ENCODE measurements at places on chromosomes 3 and 15. TPM values are rescaled to one million over a fixed set of nuclear protein-coding genes. Genes with fewer than 3 reads are reported as not detected.

Gene CSPG4
- total RNA-seq, result 0.41 TPM

GRCh38 chr3:19093084-19093483, 55.2 kb upstream of the KCNH8 start:
- DNase-seq, result no peak

Gene PCLAF
- 33.7 TPM for total RNA-seq

DNA sequence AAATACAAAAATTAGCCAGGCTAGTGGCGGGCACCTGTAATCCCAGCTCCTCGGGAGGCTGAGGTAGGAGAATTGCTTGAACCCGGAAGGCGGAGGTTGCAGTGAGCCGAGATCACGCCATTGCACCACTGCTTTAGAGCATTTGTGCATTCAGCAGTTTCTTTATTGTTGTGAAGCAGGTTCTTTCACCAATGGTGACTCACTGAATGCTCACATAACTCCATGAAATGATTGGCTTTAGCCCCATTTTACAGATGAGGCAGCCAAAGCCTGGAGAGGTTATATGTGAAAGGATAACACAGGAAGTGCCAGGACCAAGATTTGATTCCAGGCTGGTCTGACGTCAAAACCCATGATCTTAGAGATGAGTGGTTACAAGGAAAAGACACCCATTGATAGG, 195.2 kb downstream of the SLCO3A1 start:
- DNase-seq, result no peak

DNA sequence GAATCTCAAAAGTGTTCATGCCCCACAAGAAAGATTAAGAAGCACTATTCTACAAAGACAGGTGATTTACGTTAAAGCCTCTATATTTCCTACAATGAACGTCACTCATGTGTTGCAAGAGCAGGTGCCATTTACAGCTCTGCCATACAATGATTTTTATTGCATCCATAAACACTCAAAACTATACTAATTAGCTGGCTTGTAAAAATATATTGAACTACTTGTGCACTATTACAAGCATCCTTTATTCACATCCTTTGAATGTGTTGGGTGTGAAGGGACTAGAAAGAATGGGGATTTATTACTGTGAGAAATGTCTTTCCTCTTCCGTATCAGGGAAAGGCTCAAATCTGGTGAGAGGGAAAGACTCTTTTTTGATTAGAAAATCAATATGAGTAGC, 50.7 kb upstream of the C3orf49 start:
- DNase-seq, result no peak

GRCh38 chr3:9079676-9080075, 116.4 kb upstream of the RAD18 start:
- no peak for DNase-seq

DNA sequence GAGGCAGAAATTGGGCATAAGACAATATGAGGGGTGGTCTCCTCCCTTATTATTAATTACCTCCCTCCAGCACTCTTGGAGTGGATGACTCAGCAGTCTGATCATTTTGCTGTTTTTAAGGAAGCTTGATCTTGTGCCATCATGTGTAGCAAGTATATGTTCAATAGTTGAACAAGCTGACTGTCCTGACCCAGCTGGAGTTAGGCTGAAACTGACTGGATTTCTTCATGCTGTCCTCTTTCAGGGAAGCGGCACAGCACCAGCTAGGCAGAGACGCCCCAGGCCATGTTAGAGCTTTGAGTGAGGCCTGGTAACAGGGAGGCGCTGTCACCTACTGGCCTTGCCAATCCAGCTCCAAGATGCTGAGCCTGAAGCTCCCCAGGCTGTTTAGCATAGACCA, 54.4 kb upstream of the KIF23 start:
- DNase-seq, result no peak

DNA sequence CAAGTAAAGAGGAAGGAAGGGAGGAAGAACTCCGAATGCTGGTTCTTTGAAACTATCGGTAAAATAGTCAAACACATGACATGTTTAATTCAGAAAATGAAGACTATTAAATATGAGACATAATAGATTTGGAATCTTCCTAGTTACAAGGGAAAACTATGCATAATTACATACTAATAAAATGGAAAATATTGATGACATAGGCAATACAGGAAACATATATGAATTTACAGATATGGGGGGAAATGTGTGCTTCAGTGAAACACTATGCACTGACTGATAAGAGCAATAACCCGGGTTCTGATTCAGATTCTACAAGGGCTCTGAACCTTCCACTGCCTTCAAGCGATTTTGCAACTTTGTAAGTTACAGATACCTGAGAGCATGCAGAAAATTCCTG, 185.9 kb downstream of the PDE8A start:
- DNase-seq, result no peak

DNA sequence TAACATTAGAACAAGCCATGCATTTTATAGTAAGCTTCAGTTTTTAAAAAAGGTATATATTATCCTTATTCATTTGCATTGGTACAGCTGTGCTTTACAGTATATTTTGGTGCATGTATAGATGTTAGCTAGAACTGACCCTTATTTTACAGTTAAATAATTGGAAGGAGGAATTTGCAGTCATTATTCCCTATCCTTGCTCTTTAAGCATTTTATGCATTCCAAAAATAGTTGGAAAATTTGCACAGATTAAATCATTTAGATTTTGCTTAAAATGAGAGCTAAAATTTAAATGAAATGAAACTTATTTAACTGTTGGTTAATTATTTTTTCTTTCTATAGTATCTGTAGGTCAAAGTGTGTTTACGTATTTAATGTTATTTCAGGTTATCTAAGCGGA, 667.1 kb downstream of the NAALADL2 start:
- no peak for DNase-seq

Gene AVEN
- 14.4 TPM for total RNA-seq

DNA sequence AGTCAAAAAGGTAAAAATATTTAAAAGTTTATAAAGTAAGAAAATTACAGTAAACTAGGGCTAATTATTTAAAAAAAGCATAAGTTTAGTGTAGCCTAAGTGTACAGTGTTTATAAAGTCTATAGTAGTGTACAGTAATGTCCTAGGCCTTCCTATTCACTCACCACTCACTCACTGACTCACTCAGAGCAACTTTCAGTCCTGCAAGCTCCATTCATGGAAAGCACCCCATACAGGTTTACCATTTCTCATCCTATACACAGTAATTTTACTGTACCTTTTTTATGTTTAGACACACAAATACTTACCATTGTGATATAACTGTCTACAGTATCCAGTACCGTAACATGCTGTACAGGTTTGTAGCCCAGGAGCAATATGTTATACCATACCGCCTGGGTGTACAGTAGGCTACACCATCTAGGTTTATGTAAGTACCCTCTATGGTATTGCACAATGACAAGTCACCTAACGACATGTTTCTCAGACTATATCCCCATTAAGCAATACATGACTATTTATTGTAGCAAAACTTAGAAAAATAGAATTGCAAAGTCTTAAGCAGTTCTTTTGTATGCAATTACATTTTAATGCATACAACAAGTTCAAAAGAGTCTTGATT, 19.5 kb downstream of the AVEN start:
- DNase-seq, result no peak

- DNase-seq, result no peak
These were observed 41.5 kb downstream of the ADGRG7 start for GRCh38 chr3:100650651-100651619.

GRCh38 chr3:166499636-166500035, 662.4 kb upstream of the BCHE start:
- no peak for DNase-seq

Gene ZNF710
- 70.0 TPM for total RNA-seq

- no peak for DNase-seq
These were observed 106.3 kb upstream of the IL12A start for GRCh38 chr3:159882367-159882766.

DNA sequence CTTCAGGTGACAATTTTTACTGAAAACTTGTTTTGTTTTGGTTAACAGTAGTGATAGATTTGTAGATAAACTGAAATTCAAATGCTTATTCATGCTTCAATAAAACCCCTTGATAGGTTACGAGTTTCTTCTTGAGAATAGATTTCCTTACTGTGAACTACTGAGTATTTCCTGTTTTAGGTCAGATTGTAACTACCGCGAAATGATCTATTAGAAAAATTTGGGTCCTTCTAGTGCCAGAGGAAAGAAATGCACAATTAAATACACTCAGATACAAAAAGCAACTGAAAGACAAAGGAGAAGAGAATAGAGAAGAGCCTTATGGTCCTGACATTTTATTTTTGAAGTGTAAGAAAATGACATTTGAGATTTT, 251.7 kb upstream of the TBL1XR1 start:
- no peak for DNase-seq

Gene SPG21
- 103 TPM for total RNA-seq

Gene RASGRF1
- total RNA-seq, result 0.16 TPM

Gene ARGFX
- total RNA-seq, result not detected

DNA sequence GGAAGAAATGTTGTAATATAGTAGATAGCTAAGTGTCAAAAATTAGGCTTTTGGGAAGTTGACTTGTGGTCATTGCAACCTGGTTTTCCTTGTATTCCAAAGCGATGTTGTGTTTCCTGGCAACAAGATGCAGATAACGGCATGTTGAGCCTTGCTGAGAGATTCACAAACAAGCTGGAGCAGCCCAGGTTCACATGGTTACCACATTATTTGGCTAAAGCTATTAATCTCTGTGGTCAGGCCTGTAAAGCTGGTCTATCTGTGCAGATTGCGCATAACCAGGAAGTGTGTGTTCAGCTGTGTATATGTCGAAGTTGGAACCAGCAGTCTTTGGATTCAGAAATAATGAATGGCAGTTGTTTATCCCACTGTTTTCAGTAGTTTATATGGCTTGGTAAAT, 6.6 kb downstream of the TIPARP start:
- DNase-seq, result no peak

Gene TLR9
- total RNA-seq, result not detected

Gene GOLGA6L7
- not detected for total RNA-seq

Gene SETMAR
- total RNA-seq, result 42.4 TPM

DNA sequence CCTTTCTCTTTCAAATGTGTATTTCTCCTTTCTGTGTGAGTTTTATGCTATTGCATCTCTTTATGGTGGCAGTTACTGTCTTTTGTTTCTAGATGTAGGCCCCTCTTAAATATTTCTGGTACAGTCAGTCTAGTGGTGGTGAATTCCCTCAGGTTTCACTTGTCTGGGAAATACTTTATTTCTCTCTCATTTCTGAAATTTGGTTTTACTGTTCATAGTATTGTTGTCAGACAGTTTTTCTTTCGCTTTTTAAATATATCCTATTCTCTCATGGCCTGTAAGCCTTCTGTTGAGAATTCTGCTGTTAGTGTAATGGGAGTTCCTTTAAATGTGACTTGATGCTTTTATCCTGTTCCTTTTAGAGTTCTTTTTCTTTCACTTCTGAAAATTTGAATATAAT, 874.0 kb downstream of the PLOD2 start:
- DNase-seq, result no peak

GRCh38 chr3:51798411-51798963, 19.4 kb upstream of the IQCF6 start:
- no peak for DNase-seq

DNA sequence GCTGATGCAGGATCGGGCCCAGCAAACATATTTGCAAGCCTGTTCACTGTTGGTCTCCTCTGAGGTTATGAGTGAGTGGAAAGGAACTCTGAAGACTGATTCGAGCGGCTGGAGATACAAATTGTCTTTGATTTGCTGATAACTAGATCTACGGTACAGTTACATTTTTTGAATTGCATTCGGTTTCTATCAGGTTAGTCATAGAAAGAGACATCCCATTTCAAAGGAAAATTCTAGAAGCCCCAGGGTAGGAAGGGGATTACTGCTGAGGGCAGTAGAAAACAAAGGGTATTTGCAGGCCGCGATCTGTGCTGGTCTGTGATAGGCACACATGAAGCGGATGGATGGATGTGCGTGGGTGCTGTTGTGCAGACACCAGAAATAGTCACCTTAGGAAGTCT, 228.4 kb downstream of the ITPR1 start:
- DNase-seq, result no peak

- no peak for DNase-seq
These were observed 96.1 kb downstream of the MCTP2 start for GRCh38 chr15:94327356-94327936.

Gene SLC9C1
- 1.5 TPM for total RNA-seq

DNA sequence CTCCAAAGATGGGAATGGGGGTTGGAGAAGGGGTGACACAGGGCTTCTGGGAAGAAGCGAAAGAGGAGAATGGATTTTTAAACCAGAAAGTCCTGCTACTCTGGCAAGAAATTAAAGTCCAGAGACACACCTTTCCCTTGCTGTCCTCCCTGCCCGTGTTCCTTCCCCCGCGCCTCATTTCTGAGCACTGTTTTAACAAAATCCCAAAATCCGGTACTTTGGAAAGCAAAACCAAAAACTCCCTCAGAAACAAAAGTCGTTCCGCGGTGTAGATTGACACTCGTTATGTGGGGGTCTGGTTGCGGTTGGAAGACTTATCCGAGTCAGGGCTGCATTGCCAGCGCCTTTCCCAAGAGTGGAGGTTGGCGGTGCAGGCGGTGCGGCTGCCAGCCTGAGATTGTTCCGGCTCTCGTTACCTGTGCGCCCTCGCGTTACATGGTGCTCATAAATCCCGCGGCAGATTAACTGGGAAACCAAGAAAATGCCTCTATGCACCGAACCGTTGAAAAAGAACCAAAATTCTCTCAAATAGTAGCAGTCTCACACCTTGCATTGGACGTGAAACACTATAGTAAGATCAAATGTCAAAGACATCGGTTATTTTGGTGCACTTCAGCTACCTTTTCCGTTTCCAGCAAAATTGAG, 217.7 kb downstream of the MEIS2 start:
- no peak for DNase-seq

- no peak for DNase-seq
These were observed 55.4 kb downstream of the ATP13A4 start for GRCh38 chr3:193499136-193499770.

- DNase-seq, result no peak
These were observed 502.1 kb downstream of the ZBBX start for GRCh38 chr3:166877971-166878370.

DNA sequence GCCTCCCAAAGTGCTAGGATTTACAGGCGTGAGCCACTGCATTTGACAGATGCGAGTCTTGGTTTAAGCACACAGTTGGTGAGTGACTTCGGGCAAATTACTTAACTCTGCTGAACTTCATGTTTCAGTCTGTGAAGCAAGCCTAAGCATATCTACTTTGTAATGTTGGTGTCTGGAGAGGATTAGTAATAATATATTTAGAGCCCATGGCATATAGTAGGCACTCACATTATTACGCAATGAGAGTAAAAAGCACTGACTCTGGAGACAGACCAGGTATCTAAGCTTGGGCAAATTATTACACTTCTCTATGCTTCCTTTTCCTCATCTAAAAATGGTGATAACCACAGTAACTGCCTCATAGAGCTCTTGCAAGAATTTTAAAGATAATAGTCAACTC, 208.7 kb upstream of the P2RY1 start:
- DNase-seq, result no peak

Gene GOLGA8Q
- not detected for total RNA-seq

DNA sequence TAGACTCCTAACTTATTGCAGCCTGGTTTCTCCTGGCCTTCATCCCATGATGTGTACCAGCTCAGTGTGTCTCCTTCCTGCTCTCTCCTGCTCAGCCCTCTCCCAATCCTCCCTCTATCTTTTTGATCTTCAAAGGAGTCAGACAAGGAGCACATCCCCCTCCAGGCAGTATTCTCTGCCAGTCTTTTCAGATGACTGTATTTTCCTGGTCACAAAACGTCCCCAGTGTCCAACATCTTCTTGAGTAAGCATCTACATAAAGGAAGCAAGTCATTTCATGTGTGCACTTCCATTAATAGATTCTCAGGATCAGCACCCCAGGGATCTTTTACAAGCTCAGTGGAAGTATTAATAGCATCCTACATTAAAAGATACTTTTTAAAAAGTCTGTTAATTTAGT, 148.9 kb upstream of the THBS1 start:
- DNase-seq, result no peak

- DNase-seq, result no peak
These were observed 72.7 kb upstream of the LRTM1 start for GRCh38 chr3:55000546-55000945.

All from progenitor cell of endocrine pancreas (in vitro differentiated cells).